Endodermal cell (in vitro differentiated cells): ENCODE measurements at places on chromosomes 4 and X. TPM values are rescaled to one million over a fixed set of nuclear protein-coding genes. Genes with fewer than 3 reads are reported as not detected.

DNA sequence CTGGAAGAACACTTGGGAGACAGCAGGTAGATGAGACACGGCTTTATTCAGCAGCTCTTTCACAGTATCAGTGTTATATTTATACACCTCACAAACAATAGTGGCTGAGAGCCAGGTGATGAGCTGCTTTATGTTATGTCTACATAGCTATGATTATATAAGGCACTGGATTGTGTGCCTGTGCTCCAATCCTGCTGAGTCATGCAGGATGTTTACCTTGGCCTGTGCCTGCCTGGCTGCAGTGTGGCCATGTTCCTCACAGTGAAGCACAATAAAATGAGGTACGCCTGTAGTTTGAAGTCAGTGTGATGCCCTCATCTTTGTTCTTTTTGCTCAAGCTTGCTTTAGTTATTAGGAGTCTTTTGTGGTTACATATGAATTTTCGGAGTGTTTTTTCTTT is 31.3 kb downstream of the CXCL13 start:
- no peak for DNase-seq

GRCh38 chr4:83316459-83317165 is 18.0 kb downstream of the HPSE start:
- no peak for DNase-seq

GRCh38 chr4:31442236-31442635 is 722.1 kb downstream of the PCDH7 start:
- peak; percentile 78 for DNase-seq

CD38 gene
- not detected in 3 replicates for total RNA-seq

DNA sequence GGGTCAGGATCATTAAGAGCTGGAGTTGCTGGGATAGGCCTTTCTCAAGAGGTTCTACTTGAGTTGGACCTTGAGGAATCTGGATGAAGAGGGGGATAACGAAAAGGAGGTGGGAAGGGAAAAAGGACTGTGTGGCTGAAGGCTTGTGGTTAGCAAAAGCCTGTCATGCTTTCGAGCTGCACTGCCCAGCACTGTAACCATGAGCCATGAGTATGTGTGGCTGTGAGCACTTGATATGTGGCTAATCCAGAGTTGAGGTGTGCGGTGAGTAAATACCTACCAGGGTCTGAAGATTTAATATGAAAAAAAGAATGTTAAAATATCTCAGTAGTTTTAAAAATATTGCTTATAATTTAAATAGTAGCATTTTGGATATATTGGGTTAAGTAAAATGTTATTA is 11.4 kb downstream of the TMEM165 start:
- no peak for DNase-seq

DNA sequence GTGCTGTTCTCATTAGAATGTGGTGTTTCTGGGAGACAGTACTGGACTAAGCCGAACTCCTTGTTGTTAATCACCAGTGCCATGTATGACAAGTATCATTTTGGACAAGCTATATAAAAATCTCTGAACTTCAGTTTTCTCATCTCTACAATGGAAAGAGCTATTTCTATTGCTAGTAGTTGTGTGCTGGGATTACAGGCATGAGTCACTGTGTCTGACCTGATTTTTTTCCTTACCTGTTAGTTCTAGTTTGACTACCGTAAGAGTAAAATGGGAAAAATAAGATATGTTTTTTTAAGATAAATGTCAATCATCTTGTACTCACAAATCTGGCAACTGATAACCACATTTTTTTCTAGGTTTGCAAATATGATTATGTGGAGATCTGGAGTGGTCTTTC is 192.3 kb downstream of the TLL1 start:
- DNase-seq: no peak

DNA sequence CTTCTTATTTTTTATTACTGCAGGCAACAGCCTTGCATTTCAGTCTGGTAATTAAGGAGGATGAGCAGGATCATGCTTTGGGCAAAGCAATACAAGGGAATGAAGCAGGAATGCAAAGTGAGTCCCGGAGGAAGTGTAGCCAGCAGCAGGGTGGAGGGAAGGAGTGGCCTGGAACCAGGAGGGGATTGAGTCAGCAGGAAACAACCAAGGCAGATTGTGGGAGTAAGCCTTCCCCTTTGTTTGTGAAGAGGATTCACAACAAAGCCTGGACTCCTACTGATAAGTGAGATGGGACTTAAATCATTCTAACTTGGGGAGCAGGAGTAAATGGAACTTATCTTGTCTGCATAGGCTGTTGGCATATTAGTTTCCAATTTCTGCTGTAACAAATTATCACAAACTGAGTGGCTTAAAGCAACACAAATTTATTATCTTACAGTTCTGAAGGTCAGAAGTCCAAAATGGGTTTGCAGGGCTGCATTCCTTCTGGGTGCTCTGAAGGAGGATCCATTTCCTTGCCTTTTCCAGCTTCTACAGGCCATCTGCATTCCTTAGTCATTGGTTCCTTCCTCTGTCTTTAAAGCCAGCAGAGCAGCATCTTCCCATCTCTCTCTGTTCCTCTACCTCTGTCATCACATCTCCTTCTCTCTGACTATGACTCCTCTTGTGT is 93.2 kb upstream of the AP1S2 start:
- DNase-seq: peak; percentile 91

- DNase-seq: no peak
Measured at GRCh38 chrX:131792789-131793462, 230.2 kb upstream of the STK26 start.

DNA sequence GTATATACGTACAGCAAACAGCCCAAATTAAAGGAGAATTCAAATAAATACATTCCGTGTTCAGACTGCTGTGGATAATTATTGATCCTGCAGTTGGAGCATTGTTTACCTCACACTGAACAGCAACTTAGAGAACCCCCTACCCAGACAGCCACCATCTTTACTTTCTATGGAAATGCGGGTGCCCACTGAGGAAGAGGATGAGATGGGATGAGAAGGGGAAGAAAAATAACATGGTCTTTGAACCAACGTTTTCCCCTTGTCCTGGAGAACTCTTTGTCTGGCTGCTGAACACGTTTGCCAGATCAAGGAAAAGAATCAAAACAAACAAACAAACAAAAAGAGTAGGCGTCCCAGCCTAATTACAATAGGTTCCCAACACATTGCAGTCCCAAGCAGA is 1.5 kb downstream of the TSPAN5 start:
- no peak for DNase-seq

GRCh38 chr4:11408233-11408967 is 20.3 kb downstream of the HS3ST1 start:
- DNase-seq: no peak

ATP1B4 gene
- not detected in 3 replicates for total RNA-seq

PABPC5 gene
- total RNA-seq: 1.2 to 2.5 TPM (median 2.5 TPM) in 3 replicates

SMIM9 gene
- total RNA-seq: not detected in 3 replicates

GRCh38 chrX:131067216-131067615 is 9.1 kb downstream of the ARHGAP36 start:
- DNase-seq: peak; percentile 89

DNA sequence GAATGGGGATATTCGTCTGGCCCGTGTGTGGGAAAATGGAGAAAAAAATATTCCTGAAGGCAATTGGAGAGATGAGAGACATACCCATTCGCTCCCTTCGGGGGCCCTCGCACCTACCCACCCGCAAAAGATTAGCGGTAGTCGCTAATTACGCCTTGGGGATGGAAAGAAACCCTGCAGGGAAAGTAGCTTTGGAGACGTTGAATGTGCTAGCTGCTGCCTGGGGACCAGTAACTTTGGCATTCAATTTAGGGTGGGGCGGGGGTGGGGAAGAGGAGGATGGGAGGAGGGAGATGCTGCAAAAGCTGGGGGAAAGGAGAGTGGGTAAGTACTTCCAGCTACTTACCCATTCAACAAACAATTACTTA is 407 bp upstream of the ZC4H2 start:
- DNase-seq: peak; percentile 68

BEND4 gene
- 11.6 to 20.2 TPM (median 15.0 TPM) in 3 replicates for total RNA-seq

POU3F4 gene
- not detected in 3 replicates for total RNA-seq

PRRG3 gene
- 7.0 to 11.4 TPM (median 11.4 TPM) in 3 replicates for total RNA-seq

GABRG1 gene
- total RNA-seq: 0.05 and 0.07 TPM in 2 replicates

DNA sequence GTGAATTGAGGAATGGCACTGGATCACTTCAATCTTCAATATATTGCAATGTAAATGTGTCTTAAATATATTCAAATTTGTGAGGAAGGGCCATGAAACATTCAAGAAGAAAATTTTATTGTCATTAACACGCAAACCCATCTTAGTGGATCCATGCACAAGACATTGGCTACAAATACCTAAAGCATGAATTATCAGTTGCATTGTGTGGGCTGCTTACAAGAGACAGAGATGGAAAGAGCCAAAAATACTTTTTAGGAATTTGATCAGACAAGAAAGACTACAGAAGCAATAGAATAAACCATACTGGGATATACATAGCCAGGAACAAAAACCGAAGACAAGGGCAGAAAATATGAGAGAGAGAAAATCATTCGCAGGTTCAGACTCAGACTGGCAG is 616.2 kb upstream of the GRIA3 start:
- DNase-seq: no peak
